ENCODE measurements at places on chromosomes 3 and 15.

- DNase-seq = no peak
These were observed 24.5 kb upstream of the PLCL2 start for GRCh38 chr3:16860234-16860633.

DNA sequence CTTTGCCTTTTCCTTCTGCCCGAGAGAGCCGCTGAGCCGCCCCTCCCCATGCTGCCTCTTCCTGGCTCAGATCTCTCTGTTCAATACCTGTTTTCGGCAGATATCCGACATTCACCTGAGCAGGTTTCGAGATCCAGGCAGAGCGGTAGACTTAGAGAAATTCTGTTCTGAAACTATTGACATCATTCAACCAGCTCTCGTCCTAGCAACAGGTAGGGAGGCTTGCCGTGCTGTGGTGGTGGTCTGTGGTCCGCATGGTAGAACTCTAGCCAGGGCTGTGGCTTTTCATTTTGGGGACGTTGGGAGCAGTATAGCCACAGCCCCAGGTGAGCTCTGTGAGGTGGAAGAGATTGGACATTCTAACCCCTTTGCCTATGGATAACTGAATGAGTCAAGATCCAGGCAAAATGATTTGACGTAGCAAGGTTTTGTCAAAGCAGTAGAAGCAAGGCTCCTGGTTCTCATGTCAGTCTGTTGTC is 810 bp downstream of the TMEM62 start:
- no peak for DNase-seq

GRCh38 chr15:93497291-93497690 is 408.3 kb upstream of the RGMA start:
- peak; percentile 35 for DNase-seq

DNA sequence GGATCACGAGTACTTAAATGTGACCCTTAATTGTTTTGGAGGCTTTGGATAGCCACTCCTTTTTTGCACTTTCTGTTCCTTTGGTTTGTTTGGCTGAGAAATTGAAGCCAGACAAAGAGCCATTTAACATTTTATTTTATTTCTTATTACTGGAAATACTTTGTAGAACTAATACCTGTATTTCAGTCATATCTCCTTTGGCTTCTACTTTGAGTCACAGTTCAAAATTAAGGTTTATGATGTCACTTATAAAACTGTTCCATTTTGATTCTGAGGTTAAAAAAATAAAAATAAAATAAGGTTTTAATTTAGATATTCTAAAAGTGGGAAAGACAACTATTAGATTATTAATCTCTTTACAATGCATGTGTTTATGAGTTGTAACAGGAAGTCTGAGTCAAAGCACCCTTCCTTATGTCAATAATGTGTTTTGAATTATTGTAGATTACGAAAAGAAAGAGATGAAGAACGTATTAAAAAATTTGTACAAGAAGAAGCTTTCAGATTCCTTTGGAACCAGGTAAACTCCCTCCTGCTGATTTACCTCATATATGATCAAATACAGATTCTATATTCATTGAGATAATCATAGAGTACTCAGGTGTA is 16.9 kb upstream of the NXPE3 start:
- no peak for DNase-seq

GRCh38 chr15:41852736-41853590 is 14.3 kb downstream of the PLA2G4B start:
- no peak for DNase-seq

- DNase-seq = no peak
These were observed 56.9 kb downstream of the SLC9A9 start for GRCh38 chr3:143791386-143791785.

DNA sequence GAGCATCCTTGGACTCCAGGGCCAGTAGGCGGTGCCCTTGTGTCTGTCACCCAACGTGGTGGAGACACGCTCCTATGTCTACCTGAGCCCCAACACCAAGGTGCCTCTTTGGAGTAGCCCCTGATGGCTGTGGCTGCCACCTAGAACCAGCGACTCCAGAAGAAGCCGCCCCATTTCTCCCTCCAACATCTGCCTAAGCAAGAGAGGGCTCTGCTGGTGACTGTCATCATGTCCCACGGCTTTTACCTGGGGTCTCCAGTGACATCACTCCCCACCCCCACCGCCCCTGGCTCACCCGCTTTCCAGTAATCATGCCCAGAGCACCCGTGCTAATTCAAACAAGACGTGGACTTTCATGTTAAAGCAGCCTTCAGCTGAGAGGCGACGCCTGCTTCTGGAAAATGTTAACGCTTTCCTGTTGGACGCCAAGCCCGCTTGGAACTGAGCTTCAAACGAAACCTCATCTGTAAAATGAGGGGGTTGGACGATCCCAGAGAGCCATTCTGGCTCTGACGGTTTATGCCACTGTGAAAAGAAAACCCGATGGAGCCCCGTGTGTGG is 57.0 kb downstream of the ISG20 start:
- no peak for DNase-seq

GRCh38 chr3:185029086-185029485 is 123.8 kb downstream of the C3orf70 start:
- DNase-seq = no peak

All from urothelium cell line (cell line).